ENCODE measurements at places on chromosomes 3 and 15.

- no peak for DNase-seq
Observed at GRCh38 chr3:60775985-60776384, 475.3 kb downstream of the FHIT start.

DNA sequence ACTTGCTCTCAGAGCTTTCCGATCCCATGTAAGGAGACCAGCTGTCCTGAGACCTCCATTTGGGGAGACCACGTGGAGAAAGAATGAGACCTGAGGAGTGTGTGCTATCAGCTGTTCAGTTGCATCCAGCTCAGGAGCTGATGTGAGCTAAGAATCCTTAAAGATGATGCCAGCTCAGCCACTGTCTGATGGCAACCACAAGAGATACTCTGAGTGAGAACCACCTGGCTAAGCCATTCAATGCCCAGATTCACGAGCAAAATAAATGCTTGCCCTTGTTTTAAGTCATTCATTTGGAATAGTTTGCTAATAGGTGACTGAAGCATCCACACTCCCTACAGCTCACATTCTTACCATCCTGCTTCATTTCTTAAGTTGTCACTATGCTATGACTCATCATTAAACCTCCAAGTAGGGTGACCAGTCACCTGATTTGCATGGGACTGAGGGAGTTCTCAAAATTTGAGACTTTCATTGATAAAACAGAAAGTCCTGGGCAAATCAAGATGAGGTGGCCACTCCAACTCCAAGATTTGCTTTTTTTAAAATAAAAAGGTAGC lies 56.4 kb downstream of the SPTSSB start:
- no peak for DNase-seq

GRCh38 chr3:177284383-177284881 lies 87.2 kb upstream of the TBL1XR1 start:
- DNase-seq, result peak; percentile 47

DNA sequence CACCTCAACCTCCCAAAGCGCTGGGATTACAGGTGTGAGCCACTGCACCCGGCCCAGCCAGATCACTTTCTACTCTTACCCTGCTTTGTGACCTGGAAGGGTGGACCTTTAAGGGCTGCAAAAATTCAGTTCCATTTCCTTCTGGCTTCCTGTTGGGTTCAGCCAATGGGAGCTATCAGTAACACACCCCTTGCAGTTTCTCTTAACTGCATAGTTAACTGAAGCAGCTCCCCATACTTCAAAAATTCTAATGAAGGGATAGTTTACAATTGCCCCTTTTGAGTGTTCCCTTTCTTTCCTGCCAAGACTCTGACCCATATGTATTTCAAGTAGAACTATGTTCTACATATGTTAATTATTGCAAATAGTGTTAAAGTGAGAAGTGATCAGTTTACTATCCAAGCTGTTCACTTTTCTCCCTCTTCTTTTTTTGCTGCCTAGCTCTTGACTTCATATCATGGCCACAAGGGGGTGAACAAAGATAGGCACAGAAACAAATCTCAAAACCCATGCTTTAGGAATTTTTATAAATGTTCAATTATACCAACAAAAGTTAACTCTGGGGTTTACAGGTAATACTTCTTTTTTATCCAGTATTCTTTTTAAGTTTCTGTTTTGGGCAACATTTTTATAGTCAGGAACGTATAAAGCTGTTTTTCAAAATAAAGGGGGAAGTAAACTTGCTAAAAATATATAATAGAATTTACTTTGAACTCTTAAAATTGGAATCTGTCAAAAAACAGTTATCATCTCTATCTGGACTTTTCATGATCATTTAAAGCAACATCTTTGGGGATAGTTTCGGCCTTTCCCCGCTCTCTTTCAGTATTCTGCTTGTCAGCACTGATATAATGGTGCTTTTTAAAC lies 8.1 kb downstream of the PGBD4 start:
- no peak for DNase-seq

- DNase-seq, result no peak
Observed at GRCh38 chr15:31091481-31091880, 10.0 kb downstream of the TRPM1 start.

DNA sequence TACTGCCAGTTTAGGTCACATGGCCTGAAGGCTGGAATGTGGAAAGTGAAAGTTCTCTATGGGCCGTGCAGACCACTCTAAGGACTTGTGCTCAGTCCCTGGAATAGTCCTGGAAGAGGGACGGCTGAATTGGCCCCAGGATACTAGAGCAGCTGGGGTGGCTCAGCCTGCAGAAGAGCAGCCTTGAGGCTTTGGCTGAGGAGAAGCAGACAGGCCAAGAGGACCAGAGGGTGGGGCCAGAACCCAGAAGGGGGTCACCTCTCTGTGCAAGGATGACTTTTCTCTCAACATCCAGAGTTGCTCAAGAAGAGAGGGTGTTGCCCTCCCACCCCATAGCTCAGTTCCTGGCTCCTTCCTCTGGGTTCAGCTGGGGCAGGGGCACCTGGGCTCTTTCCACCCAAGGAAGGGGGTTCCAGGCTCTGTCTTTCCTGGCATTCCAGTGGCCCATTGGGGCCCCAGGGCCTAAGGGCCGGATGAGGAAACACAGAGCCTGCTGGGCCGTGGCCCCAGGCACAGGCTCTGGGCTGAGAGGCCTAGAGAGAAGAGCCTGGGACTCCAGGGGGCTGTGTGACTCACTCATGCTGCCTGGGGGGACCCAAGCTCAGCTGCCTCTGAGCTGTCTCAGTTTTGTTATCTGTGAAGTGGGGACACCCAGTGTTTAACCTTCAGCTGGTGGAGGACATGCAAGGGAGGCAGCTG lies 8.5 kb upstream of the FBLN2 start:
- DNase-seq, result no peak

DNA sequence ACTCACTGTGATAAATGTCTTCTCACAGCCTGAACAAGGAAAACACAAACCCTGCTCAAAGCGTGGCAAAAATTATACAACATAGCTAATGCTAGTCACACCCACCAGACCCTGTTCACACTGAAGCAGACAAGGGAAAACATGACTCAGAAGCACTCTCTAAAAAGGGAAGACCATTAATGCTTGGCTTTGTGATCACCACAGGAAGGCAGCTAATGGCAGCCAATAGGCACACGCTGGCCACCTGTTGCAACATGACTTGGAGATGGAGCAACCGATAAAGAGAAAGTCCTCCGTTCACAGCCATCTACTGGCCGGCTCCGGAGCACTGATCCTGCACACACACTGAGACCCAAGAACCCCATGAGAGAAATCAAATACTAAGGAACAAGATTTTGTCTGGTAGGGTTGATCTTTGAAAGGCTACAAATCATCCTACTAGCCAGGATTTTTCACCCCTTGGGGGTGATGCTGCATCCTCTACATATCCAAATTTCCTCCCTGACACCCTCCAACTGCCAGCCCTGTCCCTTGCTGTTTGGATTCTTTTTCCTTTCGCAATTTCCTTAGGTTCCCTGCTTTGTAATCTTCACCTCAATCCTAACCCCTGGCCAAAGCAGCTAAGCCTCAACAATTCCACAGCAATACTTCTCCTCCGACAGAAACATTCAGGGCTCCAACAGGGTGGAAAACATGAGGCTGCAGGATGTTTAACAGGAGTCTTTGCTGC lies 3.2 kb downstream of the ZXDC start:
- peak; percentile 77 for DNase-seq

DNA sequence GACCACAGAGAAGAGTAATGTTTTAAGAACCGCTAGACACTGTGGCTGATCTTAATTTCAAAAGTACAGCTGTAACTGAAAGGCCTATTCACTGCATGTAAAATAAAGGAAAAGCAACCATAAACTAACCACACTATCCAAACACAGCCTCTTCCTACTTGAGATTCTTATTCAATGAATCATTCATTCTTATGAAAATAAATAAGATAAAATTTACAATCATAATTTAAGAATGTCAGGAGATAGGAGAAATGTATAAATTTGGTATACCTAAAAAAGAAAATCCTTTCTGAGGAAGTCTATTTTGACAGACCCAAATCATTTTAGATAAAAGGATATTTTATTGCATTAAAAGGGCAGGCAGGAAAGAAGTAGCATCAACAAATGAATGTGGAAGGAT lies 533.5 kb upstream of the ZNF385D start:
- DNase-seq, result no peak

- peak; percentile 26 for DNase-seq
Observed at GRCh38 chr3:79027593-79027992, 740.2 kb downstream of the ROBO1 start.

- DNase-seq, result no peak
Observed at GRCh38 chr3:157156837-157157635, 2.9 kb downstream of the CCNL1 start.

DNA sequence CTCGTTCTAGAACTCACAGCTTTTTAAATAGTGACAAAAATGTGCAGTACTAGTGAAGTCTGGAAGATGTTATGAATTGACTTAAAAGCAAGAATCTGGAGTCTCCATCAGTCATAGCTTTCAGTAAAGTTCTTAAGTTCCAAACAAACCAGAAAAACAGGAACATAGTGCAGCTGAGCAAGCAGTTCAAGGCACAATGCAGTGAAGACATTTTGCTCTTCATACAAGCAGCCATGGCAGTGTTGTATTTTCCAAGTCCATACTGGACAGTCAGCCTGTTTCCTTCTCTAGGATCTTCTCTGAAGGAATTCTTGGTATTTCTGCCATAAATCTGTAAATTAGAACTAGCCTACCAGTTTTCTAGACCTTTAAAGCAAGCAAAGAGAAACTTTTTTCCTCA lies 90.5 kb downstream of the LRRC28 start:
- no peak for DNase-seq

GRCh38 chr15:74317820-74318375 lies 49.5 kb downstream of the CYP11A1 start:
- DNase-seq, result peak; percentile 36

GRCh38 chr3:184005941-184006507 lies 11.7 kb downstream of the ABCC5 start:
- peak; percentile 91 for DNase-seq

DNA sequence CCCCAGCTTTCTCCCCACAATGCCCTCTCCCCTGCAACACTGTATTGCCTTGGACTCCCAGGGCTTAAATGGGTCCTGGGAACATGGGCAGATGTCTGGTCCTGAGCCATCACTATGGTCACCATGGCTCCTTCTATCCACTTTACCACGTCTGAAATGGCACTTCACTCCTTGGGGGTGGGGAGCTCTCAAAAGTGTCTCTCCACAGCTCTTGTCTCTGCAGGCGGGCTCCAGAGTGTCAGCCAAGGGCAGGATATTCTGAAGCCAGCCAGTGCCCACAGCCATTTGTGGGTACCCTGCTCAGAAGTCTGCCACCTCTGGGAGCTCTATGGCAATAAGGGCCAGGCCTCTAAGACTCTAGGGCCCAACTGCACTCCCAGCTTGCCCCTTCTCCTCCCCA lies 163.9 kb downstream of the PPM1L start:
- no peak for DNase-seq

DNA sequence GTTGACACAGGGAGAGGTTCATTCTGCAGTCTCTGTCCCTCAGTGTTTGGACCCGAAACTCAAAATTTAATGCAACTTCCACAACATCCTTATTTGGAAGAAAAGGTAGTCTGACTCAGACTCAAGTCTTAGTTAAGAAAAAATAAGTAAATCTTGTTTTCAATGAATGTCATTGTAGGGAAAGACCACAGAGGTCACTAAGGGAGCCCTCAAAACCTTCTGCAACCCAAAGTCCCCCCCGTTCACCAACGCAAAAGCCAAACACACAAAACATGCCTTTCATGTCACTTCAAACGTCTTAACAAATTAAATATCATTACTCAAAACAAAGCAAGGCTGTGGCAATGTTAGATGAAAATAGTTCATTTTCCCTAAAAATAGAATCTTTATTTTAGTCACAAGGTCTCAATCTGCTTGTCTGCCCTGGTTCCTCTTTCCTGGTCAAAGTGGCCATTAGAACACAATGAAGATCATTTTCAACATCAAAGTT lies 20.9 kb upstream of the SSUH2 start:
- DNase-seq, result no peak

- no peak for DNase-seq
Observed at GRCh38 chr3:53114412-53115074, 15.7 kb downstream of the RFT1 start.

- no peak for DNase-seq
Observed at GRCh38 chr3:185526349-185526951, 25.9 kb downstream of the LIPH start.

- DNase-seq, result no peak
Observed at GRCh38 chr3:168952551-168952950, 711.0 kb downstream of the MECOM start.

GRCh38 chr3:134646086-134646485 lies 4.7 kb downstream of the KY start:
- DNase-seq, result no peak

DNA sequence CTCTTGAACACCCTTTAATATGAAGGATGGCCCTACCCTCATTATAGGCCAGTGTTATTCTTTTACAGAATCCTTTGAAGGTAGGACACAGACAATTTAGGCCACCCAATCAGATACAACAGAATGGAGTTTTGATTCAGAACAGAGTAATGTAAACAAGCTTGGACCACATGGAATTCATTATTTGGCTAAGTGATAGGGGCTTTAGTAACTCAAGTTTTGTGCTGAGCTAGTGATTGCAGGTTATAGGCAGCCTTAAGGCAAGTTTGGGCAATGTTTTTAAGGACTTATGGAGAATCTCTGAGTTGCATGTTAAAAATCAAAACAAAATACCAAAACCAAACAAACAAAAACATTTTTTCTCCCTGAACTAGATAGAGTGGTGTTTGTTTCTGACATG lies 312.1 kb upstream of the ROBO1 start:
- no peak for DNase-seq

GRCh38 chr3:141129541-141130011 lies 78.4 kb downstream of the SPSB4 start:
- no peak for DNase-seq

GRCh38 chr3:159634483-159634882 lies 354.2 kb upstream of the IL12A start:
- DNase-seq, result no peak

- DNase-seq, result no peak
Observed at GRCh38 chr3:4493941-4494894, 1.1 kb downstream of the ITPR1 start.

DNA sequence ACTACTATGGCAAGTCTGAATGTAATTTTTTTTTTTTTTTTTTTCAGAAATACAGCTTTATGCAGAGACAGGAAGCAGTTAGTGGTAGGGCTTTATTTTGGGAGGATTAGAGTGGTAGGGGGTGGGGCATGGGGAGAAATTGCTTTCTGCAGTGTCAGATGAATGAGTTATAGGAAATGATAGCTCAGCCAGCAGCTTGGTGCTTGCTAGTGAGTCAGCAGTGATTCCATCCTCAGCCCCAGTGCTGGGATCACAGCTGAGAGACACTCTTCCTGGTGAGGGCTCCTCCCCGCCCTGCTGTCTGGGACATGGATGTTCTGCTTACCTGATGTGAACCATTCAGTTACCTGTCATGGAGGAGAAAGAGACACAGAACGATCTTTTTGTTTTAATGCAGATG lies 39.6 kb downstream of the SEMA6D start:
- DNase-seq, result no peak

GRCh38 chr3:15217841-15218267 lies 11.8 kb downstream of the CAPN7 start:
- DNase-seq, result no peak

GRCh38 chr3:120682095-120682681 lies at the start of gene HGD:
HGD (minus strand) TSS chr3:120682239; CDS start chr3:120682111, 128 bp downstream.
- DNase-seq, result no peak

- no peak for DNase-seq
Observed at GRCh38 chr3:110067527-110067926, 730.2 kb upstream of the DPPA4 start.

GRCh38 chr15:92797168-92798052 lies 102.7 kb upstream of the CHD2 start:
- no peak for DNase-seq
